ENCODE measurements at places on chromosomes 4 and X.
A peak's percentile ranks its signal among the peaks of the same experiment; 100 is the strongest.

DNA sequence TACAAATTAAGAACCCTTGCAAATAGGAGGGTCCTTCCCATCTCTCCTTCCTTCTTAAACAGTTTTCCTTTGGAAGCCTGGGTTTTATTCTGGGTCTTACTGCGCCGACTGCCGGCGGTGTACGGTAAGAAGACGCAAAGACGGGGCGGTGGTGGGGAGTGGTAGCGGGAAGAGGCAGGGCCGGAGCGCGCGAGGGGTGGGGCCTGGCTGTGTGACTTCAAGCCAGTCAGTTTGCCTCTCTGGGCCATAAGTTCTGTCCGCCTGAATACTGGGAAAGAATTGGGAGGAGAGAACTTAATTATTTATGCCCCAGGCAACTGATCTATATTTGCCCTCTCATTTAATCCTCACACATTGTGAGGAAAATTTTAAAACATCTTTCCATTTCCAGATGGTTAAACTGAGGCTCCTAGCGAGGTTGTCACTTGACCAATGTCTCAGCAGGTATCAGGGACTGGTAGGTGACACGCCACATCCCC, 726 bp upstream of the KANTR start:
- DNase-seq: peak; percentile 80

GRCh38 chrX:125004799-125005198, 314.9 kb upstream of the TEX13C start:
- DNase-seq: peak; percentile 18

DNA sequence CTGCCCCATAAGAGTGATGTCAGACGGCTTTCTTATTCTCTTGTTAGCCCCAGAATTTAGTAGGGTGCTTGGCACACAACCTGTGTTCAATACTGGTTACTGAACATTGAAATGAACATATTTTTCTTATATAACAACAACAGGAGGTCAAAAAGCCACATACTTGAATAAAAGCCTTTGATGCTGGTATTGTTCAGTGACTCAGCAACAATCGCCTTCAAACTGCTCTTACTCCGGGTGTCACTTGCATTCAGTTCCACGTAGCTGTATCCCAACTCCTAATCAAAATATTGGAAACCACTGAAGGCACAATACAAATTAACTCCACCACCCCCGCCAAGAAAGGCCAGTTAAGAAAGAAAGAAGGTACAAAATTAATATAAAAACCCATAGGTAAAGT, 61.5 kb downstream of the RFC1 start:
- no peak for DNase-seq

- DNase-seq: no peak
Measured at GRCh38 chr4:5122114-5122513, 70.8 kb downstream of the STK32B start.

DNA sequence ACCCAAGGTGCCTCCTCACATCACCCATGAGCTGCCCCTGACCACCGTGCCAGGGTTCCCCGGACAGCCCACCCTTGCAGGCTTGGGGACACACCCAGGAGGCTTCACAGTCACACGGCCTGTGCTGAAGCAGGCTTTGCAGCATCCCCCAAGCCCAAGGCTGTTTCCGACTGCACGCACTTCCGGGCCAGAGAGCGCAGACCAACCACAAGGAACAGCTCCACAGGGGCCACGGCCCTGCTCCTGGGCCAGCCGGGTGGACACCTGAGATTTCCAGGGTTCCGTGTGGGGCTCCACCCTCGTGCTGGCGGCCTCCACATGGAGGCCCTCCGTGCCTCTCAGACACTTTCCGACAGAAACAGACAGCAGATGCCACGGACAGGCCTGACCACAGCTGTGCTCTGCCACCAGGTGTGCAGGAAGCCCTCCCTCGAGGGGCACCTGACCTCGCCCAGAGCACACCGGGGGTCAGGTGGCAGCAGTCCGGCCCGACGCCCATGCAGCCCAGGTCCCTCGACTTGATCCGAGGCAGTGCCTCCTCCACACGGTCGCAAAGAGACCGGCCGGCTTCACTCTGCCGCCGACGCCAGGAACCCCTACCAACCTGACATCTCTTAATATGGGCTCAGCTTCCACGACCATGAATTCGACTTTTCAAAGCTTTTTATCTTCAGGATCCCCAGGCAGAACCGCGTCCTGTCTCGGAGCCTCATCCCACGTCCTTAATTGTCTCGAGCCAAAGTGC, 8.0 kb downstream of the CTBP1 start:
- DNase-seq: no peak

DNA sequence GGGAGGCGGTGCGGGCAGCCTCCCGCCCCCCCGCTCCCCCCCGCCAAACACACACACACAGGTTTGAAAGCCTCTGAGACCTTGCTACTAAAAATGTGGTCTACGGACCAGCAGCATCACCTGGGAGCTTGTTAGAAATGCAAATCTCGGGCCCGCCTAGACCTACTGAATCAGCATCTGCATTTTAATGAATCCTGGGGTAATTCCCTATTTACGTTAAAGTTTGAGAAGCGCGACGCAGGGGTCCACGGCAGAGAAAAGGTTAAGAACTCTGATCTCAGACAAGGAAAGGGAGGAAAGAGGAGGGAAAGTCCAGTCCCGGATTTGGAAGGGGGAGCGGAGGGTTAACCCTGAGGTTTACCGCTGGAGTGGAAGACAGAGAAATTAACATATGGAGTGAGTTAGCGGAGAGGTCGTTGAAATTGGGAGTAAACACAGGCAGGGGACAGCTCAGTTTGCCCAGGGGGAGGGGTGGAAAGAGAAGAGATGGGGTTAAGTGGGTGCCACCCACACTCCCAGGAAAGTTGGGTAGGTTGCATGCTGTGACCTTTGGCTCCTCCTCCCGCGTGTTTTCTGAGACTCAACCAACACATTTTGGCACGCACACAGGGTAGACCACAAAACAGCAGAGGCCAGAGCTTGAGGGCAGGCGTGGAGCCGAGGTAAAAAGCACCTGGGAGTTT, 483.6 kb downstream of the BCOR start:
- DNase-seq: peak; percentile 55

DNA sequence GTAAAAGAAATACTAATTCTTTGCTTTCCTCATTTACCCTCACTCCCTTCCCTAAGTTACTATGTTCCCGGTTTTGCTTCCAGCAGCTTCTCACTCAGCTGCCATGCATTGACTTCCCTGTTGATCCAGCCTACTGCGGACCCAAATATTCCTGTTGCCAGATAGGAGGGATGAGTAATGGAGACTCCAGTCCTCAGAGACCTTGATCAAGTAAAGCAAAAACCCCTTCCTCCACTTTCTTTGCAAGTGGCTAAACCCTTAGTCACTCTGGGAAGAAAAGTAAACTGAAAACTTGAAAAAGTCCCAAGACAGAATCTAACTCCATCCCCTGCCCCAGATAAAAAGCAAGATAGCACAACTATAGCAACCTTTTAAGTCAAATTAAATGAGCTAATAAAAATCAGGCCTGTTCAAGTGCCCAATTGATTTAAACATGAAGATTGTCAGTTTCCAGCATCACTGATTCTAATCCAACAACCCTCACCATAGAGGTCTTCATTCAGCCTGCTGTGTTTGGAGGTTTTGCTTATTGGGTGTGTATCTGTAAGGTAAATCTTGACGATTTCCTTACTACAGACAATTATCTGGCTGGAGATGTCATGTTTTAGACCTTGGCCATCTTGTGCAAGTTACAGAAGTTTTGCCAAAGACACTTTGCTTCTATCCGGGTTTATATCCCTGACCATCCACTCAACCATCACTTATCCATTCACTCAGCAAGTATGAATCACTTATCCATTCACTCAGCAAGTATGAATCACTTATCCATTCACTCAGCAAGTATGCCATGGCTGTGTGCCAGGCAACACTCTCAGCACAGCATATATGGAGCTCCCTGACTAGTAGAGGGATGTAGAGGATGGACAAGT, 17.6 kb downstream of the FGFBP1 start:
- DNase-seq: no peak

DNA sequence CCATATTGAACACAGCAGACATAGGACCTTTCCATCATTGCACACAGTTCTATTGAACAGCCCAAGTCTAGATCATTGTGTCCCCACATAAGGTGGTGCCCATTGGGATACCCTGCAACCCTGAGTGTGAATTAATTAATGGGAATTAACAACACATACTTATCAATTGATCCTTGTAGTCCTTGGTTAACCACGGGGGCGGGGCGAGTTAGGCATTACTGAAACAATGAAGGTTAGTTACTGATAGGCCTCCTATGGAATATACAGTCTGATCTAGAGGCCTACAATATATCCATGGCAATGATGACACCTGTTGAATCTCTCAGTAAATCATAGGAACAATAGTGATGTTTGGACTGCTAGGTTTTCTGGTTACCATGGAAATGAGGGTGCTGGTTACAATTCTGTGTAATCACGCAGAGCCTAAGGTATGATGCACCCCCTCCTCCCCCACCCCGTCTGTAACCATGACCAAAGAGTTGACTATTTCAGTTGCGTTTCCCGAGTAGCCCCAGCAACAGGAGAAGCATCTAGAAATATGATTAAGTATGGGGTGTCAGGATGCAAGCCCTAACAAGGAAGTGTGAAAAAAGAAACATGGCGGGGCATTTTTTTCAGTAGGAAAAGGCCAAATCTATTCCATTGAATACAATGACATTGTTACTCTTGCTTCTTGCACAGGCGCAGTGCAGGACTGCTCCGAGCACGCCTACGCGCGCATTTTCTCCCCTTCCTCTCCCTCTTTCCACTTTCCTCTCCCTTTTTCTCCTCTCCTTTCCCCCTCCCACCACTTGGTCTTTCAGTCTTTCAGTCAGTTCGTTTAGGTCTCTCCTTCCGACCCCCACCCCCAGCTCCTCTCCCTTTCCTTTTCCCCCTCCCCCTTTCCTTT, 677 bp upstream of the NONO start:
- peak; percentile 56 for DNase-seq

DNA sequence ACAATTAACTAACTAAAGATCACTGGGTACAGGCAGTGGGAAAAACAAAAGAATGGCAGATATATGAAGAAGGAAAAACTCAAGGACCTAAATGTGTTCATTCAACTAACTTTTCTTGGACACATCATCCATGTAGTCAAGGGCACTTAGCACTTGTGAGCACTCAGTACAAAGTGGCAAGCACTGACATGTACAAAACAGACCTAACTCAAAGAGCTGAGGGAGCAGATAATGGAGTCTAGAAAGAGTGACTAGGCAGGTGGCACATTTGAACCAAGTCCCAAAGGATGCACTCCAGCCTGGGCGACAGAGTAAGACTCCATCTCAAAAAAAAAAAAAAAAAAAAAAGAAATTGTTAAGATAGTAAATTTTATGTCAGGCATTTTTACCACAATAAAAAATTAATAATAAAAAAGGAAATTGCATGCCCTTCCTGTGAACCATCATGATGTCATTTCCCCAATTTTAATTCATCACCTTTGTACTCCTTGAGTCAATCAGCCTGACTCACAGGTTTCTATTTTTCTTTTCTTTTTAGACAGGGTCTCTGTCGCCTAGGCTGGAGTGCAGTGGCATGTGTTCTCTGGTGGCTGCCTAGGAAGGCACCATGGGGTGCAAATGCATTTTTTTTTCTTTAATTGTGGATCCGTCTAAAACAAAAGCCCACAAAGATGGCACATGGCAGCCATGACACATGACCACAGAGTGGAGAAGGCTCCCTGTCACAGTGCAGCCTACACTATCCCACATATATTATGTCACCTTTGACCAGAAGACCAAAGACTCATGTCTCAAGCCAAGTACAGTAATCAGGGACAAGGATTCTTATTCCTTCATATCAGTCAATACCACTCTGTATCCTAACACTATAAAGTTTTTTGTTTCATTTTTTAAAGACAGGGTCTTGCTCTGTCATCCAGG, 91.9 kb downstream of the CHST7 start:
- DNase-seq: no peak

DNA sequence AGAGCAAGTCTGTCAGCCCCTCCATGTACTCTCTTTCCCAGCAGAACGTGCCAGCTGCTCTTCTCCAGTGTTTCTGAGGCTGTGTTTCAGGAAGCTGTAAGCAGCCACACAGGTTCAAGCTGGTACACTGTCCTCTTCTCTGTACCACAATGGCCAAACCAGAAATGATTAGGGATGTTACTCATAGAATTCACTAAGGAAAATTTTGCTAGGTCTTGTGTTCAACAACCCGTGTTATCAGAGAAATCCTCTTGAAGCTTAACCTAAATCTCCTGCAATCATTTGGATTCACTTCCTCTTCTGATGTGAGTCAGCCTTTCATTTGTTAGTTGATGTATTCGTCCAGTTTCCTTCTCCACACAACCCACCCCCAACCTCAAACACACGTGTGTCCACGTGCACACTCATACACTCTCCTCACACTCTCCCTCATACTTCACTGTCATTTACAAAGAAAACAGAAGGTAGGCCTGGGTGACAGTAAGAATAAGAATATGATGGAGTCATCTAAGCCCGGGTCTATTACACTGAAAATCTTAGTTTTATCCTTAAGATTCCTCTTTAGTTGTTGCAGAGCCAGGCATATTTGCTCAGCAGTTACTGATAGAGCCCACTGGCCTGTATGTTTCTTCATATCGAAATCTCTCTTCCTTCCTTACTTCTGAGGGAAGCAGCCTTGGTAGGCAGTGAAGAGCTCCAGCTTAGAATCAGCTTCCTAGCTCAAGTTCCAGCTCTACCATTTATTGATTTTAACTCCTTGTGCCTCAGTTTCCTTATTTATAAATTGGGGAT, 63.4 kb downstream of the DCUN1D4 start:
- DNase-seq: peak; percentile 43

GRCh38 chr4:7909463-7910262, 30.0 kb downstream of the AFAP1 start:
- DNase-seq: no peak

DNA sequence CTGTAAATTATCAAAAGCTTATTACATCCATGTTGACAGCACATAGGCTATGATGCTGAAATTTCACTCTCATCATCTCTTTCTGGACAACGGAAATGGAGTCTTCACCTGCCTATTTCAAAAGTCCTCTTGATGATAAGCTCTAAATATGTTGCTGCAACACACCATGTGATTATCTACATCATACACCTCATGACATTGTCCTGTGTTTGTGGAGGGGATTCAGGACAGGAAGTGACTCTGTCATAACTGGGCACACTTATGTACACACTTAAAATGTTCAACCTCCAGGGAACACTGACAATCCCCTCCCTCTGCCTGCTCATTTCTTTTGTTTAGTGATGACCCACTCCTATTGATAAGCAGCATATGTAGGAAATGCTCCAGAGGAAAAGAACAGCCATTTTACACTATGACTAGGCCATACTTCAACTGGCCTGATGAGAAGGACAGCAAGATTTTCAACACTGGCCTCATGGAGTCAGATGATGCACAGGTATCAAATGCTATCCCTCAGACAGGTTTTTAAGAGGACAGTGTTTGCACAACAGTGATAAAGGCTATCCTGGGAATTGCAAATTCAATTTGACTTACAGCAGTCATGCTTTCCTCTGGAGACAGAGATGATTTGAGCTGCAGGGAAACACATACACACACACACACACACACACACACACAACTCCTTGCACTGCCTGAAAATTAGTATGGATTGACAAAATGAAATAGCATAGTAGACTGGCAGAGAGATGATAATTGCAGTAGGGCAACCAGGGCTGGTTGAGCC, 163.3 kb upstream of the RASGEF1B start:
- no peak for DNase-seq

GRCh38 chr4:125042041-125042440, 272.7 kb upstream of the FAT4 start:
- no peak for DNase-seq
